ENCODE measurements at places on chromosomes 2 and 18.
A peak's percentile ranks its signal among the peaks of the same experiment; 100 is the strongest.

DNA sequence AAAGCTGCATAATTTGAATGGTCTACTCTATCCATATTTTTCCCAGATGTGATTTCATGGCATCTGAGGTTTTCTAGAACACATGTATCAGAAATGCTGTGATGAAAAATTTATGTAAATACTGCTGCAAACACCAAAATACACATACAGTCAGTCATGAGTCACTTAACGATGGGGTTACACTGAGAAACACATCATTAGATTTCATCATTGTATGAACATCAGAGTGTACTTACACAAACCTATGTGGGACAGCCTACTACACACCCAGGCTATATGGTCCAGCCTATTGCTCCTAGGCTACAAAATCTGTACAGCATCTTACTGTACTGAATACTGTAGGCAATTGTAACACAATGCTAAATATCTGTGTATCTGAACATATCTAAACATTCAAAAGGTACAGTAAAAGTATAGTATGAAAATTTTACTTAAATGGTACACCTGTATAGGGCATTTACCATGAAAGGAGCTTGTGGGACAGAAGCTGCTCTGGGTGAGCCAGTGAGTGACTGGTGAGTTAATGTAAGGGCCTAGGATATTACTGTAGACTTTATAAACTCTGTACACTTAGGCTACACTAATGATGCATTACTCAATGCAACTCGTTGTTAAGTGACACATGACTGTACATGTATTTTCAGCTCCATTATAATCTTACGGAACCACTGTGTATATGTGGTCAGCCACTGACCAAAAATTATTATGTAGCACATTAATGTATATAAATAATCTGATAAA, 33.5 kb downstream of the PNO1 start:
- no peak for DNase-seq

DNA sequence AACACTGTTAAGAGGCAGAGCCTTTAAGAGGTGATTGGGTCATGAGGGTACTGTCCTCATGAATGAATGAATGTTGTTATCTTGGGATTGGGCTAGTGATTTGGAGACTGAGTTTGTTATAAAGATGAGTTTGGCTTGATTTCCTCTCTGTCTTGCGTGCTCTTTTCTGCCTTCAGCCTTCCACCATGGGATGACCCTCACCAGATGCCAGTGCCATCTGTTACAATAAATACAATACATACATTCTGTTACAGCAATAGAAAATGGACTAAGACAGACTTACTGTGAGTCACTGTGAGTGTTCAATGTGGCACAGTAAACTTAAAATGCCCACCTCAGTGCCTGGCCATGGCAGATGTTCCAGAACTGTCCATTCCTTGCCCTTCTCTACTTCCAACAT, 95.0 kb upstream of the ZFP36L2 start:
- no peak for DNase-seq

- DNase-seq = no peak
Measured at GRCh38 chr2:107992069-107992468, 5.7 kb downstream of the SLC5A7 start.

DNA sequence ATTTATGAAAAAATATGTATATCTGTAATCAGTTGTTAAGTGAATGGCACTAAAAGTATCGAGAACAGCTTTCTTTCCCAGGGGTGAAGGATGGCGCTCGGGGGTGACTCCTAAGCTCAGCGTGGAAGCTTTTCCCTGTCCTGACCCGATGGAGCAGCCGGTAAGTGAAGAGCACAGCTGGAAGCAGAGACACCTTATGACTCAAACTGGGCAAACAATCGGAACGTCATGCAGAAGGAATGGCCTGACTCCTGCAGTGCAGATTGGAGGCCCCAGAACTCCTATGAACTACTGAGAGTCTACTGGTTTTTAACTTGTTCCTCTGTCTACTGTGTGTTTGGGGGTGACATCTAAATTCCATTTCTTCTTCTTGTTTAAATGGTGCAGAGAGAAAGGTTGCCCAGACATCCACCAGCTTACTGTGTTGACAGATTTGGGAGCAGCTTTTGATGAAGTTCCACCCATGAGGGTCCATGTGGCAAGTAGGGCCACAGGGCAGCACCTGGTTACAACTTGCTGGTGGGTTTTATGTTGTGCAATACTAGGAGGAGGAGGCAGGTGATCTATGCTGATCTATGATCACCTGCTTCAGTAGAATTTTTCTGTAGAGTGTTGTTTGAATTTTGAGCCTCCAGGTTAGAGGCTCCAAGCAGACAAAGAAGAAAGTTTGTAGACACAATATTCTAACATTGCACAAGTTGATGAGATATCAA, 52.8 kb upstream of the TMEM182 start:
- DNase-seq = no peak

GRCh38 chr2:140473851-140474250, 1657.0 kb downstream of the LRP1B start:
- DNase-seq = no peak

DNA sequence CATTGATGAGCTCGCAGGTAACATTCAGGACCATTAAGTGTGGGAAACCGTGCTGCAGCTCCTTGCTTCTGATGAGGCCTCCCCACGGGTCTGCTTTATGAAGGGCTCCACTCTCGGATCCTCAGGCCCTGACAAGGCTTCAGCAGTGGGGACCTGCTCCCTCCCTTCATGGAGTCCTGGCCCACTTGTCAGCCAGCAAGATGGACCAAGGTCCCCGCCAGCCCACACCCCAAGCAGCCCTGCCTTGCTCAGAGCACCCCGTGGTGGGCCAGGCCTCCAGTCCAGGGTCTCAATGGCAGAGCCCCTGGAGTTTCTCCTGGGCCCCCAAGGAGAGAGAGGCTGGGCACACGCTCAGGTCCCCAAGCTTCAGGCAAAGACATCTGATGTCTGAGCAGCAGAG, 41.5 kb downstream of the CROCC2 start:
- peak; percentile 12 for DNase-seq

DNA sequence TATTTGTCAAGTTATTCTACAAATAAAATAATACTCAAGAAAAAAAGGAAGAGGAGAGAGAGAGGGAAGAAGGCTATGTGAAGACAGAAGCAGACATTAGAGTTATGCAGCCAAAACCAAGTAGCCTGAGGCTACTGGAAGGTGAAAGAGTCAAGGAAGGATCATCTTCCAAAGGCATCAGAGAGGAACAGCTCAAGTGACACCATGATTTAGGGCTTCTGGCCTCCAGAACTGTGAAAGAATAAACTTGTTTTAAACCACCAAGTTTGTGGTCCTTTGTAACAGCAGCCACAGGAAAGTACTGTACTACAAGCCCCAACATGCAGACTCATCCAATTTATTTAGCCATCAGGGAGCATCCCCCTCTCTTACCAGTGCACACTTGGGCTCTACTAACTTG, 788.5 kb upstream of the LRRTM1 start:
- no peak for DNase-seq

DNA sequence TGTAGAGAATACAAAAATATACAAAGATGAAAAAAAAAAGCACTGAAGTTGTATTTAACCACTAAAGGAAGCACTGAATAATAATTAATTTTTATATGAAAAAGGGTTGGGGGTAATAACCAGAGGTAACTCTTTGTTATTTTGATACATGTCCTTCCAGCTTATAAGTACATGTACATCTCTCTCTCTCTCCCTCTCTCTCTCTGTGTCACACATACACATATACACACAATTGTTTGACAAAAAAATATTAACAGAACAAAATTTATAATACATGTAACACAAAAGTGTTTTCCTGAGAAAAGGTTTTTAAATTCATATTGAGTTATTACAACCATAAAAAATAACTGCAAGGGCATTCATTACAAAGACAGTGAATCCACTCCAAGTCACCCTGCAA, 4.6 kb downstream of the WIPF1 start:
- DNase-seq = no peak

GRCh38 chr2:147550995-147551731, 293.7 kb upstream of the ACVR2A start:
- no peak for DNase-seq

- no peak for DNase-seq
Measured at GRCh38 chr18:28132084-28132483, 44.8 kb downstream of the CDH2 start.

GRCh38 chr18:28357766-28358401, 181.0 kb upstream of the CDH2 start:
- no peak for DNase-seq

DNA sequence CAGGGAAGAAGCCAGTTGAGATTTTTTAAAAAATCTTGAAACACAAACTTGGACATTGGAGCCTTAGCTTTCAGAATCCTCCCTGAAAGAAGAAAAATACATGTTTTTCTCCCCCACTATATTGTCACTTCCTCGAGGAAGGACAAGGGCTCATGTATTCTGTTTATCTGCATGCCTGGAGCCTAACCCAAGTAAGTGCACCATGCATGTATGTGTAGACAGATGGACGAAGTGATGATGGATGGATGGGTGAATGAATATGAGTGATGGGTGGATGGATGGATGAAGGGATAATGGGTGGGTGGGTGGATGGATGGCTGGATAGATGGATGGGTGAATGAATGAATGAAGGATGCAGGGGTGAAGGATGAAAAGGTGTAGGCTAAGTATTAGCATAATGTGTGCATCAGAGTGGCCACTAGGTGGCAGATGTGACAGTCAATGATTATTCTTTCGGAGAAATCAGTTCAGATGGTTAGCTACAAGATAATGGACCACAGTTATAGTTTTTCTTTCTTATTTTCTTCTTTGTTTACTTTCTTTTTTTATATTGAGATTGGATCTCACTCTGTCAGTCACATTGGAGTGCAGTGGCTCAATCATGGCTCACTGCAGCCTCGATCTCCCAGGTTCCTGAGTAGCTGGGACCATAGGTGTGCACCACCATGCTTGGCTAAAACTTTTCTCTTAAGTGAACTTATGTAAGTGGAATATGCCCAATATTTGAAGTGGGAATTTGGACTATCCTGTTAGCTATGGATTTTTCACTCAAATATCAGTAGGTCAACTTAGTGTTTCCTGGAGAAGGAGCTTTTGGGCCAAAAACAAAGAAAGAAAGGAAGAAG, 18.5 kb upstream of the CCDC93 start:
- DNase-seq = peak; percentile 49

GRCh38 chr2:172985139-172985892, 90.3 kb upstream of the MAP3K20 start:
- DNase-seq = no peak

DNA sequence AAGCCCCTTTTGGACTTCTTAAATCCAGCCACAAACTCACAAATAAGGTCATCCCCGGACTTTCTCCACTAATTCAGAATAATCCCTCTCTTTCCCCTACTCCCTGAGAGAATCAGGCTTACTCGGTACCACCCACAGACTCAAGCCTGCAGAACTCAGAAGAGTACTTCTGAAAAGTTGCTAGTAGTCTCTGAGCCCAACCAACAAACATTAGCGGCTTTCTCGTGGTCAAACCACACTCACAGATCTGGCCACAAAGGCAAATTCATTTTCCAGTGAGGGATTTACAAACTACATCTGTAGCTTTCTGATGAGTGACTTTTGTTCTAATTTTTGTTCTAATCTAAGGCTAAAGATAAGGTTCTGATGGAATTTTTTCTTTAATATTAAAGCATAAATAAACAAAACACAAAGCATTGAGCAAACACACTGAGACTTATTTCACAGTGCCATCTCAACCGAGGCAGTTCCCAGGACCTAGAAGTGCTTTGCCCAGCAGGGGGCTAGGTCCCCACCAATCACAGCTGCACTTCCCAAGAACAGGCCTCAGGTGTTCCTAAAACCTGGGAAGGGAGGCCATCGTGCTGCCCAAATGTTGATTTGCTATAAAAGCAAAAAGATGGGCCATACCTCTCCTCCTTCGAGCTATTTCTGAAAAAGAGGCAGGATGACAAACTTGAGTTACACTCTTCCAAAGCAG, 110.7 kb downstream of the COLEC12 start:
- DNase-seq = no peak

DNA sequence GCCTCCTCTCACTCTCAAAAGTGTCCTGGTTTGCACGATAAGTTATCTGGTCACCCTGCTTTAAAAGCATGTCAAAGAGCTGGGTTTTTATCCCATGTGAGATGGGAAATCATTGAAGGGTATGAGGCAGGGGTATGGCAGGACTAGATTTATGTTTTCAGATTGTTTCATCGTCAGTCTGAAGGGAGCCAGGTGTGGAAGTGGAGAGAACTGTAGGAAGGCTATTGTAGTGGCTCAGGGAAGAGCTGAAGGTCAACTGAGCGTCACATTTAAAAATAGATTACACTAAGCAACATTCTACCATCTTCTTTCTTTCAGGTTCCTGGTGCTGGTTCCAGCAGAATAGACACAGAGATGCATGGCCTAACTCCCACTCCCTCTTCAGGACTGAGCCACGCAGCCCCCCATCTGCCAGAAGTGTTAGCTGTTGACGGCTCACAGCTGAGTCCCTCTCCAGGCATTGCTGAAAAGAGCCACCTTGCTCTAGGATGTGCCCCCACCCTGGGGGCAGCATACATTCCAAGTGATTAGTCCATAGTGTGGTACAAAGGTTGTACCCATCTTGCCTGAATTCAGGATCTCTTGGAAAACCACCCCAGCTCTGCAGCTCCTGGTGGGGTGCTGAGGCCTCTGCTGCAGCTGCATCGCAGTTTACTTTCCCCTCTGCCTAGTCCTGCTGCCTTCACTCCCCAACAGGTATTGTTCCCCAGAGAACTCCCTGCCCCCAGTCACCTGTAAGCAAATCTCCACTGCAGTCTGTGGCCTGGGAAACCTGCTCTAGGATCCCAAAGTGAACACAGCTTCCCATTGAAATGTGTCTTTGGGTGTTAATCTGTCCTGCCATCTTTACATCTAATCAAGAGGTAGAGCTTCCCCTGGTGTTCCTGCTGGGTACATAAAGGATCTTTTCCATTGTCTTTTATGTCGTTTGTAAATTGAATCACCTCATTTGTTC, 79.5 kb upstream of the KLF7 start:
- DNase-seq = no peak

- DNase-seq = no peak
Measured at GRCh38 chr2:118837621-118838020, 9.8 kb downstream of the EN1 start.

DNA sequence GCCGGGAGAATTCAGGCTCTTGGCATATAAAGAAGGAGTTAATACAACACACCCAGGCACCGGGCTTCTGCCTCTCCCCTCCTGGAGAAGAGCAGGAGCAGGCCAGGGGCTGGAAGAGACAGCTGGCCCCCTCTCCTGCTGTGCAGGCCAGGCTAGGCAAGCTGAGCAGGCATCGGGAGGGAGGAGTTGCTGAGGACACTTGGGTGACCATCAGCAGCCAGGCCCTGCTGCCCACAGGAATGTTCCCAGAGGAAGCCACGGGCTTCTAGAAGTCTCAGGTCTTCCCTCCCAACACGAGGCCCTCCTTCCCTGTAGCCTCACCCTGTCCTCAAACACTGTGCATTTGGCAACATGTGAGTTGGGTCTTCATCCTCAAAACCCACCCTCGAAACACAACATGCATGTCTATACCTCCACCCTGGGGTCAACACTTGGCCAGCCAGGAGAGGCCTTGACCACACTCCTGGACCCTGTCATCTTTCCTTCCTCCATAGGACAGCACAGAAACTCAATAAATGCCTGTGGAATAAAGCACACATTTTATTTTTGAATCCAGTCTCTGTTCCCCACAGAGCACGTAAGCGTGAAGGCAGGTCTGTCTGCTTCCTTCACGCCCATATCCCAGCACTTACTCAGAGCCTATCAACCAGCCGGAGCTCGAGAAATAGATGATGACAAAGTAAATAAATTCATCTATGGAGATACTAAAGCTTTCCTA, 433.8 kb upstream of the ID2 start:
- no peak for DNase-seq
